ENCODE measurements at places on chromosomes 11 and 22. TPM values are rescaled to one million over a fixed set of nuclear protein-coding genes. Genes with fewer than 3 reads are reported as not detected.
A peak's percentile ranks its signal among the peaks of the same experiment; 100 is the strongest.

Gene CARD10
- 13.7 TPM for total RNA-seq

Gene CEP126
- 10.2 TPM for total RNA-seq

Gene C11orf87
- total RNA-seq, result 0.16 TPM

Gene ARHGEF17
- total RNA-seq, result 25.0 TPM

Gene ACR
- not detected for total RNA-seq

Gene GAS2L1
- 49.0 TPM for total RNA-seq

Gene PRR5L
- 10.9 TPM for total RNA-seq

Gene CHADL
- 9.5 TPM for total RNA-seq

Gene ANO1
- 104 TPM for total RNA-seq

GRCh38 chr11:118290923-118291322, 13.6 kb upstream of the CD3E start:
- DNase-seq, result no peak

DNA sequence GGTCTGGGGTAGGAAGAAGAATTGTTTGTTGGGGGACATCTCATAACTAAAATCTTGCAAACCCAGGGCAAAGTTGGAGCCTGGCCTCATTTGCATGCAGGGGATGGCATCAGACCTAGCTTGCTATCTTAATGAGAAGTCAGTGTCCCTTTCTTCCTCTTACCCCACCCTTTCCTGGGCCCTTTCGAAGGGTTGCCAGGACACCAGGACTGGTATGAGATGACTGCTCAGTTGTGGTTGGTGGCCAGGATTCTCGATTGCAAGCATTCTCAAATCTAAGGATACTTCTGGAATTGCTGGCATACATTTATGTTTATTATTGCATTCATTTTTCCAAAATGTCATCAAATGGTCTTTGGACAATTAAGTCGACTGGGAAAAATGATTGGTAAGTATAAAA, 131.0 kb downstream of the SLC1A2 start:
- DNase-seq, result no peak

DNA sequence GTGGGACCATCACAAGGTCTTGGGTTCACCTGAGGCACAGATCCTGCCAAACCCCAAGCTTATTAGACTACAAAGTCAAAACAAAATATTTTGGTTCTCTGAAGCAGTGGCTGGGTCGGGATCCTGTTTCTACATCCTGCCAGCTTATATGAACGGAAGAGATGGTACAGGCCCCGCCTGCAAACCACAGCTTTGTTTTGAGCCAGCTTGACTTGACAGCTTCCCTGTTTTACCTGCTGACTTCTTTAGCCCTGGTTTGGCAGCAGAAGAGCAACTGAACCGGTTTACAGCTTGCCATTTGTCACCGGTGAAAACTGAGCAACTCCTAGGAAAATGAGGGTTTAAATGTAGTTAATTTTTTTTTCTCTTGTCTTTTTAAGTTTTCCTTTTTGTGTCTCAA, 11.4 kb downstream of the PACS1 start:
- peak; percentile 75 for DNase-seq

DNA sequence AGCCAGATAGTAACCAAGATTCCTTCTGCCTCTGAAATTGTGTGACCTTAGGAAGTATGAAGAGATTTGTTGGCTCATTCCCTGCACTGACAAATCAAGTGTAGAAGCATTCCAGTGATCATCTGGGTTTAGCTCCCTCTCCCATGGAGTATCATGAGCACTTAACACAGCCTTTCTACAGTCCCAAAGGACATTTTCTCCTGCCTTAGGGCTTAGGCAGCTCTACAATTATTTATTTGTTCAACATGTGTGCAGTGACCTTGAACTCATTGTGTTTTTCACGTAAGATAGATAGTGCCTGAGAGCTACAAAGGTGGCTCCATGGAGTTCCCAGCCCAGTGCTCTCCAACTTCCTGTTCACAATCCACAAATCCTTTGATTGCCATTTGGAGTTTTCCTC, 94.8 kb upstream of the FAT3 start:
- no peak for DNase-seq

- no peak for DNase-seq
Measured at GRCh38 chr22:22825213-22825593, 62.4 kb upstream of the IGLL5 start.

DNA sequence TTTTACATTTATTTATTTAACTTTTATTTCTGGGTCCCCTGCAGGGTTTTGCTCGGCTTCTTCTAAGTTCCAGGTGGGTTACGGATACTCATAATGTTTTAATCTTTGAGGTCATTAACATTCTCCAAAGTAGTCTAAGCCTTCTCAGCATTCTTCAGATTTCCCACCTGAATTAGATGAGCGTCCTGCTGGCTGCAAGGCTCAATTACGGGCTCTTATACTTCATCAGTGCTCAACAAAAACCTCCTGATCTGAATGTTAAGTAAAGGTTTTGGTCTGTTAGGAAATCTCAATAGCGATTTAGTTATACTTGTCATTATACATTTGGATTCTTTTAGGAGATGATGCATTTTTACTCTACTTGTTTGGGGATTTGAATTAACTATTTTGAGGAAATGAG, 27.3 kb upstream of the NFRKB start:
- no peak for DNase-seq

All from suprapubic skin (tissue), 4 donors.